Activated CD4-positive, alpha-beta T cell treated with anti-CD3 and anti-CD28 coated beads for 1 hour (primary cell): ENCODE measurements at places on chromosomes 4 and X.
A peak's percentile ranks its signal among the peaks of the same experiment; 100 is the strongest.

DNA sequence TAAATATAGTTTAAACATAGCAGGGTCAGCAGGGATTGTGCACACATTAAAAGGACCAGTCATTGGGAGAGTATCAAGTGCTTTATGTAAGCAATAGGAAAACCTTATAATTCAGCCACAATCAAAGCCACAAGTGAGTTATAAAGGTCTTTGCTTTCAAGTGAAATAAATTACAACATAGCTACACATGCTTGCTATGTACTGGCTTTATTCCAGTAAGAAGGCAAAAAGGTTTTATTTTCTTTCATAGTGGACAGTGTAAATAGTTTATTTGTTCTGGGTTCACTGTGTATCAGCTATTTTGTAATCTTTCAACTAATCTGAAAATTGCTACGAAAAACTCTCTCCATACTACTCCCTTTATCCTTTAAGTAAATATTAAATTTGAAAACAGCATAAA, 691.4 kb downstream of the PCDH7 start:
- DNase-seq = no peak

DNA sequence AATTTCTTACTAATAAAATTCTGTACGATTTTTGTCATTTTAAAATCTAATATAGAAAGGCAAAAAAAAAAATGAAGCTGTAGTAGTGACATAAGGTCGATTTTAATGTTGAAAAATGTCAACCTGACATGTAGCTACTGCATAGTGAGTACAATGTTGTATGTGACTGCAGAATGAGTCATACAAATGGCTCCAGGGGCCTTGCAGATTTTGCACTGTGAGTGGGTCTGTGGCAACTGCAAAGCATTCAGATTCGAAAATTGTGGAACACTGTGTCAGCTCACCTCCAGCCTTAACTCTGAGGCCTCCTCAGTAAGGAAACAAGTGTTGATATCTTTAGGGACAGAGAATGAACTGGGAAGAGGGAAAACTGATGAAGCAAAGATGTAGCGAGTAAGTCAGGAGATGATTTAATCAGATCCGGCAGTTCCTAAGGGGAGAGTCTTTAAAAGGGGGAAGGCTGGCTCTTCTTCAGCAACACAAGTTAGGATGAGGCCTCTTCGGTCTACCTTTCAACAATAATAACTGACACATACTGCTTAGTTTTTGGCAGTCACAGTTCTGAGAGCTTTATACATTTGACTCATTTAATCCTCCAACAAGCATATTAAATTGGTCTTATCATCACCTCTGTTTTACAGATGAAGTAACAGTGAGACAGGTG, 24.9 kb downstream of the TKTL2 start:
- no peak for DNase-seq

GRCh38 chr4:85760511-85760910, 285.6 kb downstream of the ARHGAP24 start:
- no peak for DNase-seq

DNA sequence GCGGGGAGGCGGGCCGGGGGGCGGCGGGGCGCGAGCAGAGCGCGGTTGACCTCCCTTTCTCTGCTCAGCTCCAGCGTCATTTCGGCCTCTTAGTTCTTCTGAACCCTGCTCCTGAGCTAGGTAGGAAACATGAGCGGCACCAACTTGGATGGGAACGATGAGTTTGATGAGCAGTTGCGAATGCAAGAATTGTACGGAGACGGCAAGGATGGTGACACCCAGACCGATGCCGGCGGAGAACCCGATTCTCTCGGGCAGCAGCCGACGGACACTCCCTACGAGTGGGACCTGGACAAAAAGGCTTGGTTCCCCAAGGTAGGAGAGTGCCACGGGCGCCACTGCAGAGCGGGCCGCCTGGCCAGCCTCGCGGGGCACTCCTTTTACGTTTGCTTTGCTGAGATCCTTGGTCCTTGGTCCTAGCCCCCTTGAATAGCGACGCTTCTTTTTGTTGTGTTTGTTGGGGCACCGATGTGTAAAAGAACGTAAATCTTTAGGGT, at the start of gene HTATSF1:
Gene HTATSF1 (plus strand): TSS at position 37 of the 497 bp plus-strand sequence. CDS start 93 bp downstream, at position 130.
- DNase-seq = no peak

GRCh38 chr4:26782168-26782829, 78.3 kb upstream of the STIM2 start:
- no peak for DNase-seq

DNA sequence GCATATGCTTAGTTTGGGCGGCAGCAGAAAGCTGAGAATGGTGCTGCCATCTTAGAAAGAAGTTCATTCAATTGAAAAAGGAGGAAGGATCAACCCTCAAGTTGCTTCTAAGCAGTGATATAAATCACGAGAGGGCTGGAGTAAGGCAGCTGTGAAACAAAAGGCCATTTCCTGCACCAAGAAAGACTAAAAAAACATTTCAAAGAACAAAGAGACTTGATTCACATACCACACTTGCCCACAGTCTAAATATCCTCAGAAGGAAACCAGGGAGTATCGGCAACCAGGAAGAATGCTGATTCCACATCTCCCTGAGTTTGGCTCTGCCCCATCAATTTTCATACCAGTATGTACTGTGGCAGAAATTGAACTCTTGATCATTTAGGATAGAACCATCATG, 240.1 kb downstream of the OPHN1 start:
- no peak for DNase-seq

DNA sequence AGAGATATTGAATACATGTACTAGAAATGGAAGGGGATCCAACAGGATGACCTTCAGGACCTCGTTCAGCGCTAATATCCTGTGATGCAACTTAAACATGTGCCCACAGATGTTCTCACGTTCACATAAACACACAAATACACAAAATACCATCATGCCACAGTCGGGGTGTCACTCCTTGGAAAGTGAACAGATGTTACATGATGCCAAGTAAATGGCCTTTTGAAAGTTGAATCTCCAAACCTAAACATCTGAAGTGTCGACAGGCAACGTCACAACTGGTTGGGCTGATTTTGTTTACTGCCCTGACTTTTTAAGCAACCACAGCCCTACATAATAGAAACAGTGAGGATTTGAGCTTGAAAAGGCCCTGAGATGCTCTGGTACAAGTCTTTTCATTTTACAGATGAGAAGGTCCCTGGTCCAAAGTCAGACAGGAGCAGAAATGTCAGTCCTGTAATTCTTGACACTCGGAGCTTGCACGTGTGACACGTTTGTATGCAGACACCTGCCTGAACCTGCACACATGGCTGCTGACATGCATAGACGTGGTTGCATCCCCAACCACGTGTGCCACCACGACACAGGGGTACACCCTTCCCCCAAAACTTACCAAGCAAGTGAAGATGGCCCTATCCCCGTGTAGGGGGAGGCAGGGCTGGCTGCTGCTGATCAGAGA, 23.5 kb upstream of the BCORL1 start:
- DNase-seq = no peak

- no peak for DNase-seq
These were observed 3.4 kb downstream of the CD38 start for GRCh38 chr4:15781427-15782095.

- peak; percentile 35 for DNase-seq
These were observed 9.3 kb upstream of the SAT1 start for GRCh38 chrX:23773601-23774175.
